ENCODE measurements at places on chromosomes 11 and 22. TPM values are rescaled to one million over a fixed set of nuclear protein-coding genes. Genes with fewer than 3 reads are reported as not detected.

DNA sequence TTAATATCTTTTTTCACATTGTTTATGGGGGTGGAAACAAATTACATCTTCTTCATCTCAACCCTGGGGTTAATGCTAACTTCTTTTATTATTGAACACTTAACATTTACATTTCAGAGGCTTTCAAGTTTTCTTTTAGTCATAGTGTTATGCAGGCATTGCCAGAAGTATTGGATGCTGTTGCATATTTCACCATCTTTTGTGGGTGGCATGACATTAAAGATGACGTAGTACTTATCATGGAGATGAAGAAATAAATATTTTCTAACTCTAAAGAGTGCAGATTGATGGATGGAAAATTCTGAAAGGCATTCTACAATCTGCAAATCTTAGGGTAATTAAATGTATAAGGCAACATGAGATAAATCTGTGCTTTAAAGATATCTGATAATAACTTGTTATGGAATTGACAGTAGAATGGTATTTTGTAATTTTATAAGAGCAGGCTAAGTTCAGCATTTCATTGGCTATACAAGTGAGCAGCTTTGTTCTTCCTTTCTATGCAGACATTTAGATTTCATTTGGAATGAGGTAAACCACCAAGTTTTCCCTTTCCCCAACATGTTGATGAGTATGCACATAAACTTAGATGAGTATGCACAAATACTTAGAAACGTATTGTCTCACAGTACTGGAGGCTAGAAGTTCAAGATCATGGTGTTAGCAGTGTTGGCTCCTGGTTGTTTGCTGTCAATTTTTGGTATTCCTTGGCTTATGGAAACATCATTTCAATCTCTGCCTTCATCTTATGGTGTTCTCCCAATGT, 924.4 kb downstream of the METTL15 start:
- no peak for DNase-seq

DNA sequence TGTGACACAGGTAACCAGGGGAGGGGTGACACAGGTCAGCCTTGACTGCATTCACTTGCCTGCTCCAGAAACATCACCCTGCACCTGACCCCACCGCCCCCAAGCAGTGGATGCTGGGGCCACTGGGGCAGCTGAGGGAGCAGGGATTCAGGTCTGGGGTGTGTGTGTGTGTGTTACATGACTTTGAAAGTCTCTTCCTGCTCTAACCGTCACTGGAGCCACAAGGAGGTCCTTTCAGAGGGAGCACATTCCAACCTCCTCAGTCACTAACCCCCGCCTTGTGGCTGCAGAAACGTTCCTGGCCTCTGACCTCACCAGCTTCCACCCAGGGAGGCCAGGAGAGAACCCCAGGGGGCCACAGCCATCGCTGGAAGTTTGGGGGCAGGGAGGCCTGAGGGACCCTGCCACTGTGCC, 2.9 kb upstream of the FOSL1 start:
- no peak for DNase-seq

DNA sequence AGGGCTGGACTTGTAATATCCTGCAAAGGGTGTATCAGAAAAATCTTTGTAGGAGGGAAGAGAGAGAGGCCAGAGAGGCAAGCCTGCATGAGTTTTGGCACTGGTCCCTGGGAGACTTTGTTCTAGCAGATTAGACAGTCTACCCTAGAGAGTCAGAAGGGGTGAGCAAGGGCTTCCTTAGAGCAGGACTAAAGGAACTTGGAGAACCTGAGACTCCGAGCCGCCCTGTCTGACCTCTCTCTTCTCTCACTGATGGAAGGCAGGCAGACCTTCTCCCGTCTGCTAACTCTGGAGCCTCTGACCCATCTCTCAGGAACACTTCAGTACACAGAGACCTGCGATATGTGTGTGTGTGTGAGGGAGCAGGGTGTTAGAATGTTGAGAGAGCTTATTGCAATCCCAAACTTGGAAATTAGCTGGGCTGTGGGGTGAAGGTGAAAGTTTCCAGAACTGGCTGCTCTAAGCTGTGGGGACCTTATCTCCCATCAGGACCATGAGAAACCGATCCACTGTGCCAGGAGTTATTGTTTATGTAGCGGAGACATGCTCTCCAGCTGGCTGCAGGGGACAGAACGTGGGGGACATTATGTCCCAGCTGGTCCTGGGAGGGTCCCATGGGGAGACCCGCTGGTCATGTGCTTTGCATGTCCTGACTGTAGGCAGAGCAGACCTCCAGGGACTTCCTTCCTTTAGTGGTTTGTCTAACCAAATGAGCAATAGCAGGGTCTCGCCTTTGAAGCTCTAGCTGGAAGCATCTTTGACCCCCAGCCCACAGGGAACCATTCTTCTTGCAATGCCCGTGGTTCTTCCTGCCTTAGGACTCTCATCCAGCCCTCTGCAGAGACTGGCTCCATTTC, 51.1 kb downstream of the TIMP3 start:
- no peak for DNase-seq

Gene SPON1
- 36.9 TPM for total RNA-seq

DNA sequence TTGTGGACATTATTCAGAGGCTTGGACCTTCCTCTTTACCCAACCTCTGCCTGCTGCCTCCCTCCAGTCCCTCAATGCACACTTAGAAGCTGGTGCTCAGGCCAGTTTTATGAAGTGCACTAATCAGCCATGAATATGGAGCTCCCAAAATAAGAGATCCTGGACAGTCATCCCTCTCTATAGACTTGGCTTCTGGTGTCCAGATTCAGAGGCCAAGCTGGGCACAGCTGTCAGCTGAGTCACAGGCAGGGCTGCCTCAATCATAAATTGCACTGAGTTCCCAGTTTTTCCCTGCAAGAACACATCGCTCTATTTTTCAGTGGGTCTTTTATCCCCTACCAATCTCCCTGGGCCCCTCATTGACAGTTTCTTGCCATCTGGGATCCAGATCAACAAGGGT, 161.7 kb upstream of the CADM1 start:
- no peak for DNase-seq

DNA sequence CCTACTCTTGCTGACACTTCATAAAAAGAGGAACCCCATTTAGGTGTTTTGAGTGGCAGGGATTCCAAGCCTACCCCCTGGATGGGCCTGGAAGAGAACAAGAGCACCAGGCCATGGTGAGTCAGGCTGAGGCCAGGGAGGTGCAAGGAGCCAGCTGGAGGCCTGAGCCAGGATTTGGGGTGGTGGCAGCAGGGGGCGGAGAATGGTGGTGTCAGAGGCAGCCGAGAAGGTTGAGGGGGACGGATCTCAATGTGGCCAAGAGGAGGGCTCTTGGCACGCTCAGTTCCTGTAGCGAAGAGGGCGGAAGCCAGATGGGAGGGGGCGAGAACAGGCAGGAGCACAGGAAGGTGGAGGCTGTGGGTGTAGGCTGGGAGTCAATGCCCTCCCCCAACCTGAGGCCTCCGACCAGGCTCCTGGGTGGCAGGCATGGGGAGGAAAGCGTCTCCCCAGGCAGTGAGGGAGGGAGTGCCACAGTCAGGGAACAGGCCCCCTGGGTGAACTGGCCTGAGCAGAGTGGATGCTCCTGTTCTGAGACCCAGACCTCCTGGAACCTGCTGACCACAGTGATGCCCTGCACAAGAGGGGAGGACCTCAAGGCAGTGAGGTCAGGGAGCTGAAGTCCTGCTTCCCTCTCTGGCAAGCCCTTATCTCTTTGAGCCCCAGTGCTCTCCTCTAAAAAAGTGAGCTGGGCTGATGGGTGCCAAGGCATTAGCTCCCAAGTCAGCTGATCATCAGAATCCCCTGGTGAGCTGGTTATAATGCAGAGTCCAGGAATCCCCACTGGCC, 13.9 kb downstream of the RTN4RL2 start:
- DNase-seq, result no peak
